ENCODE measurements at places on chromosomes 2 and 18.

- no peak for DNase-seq
Measured at GRCh38 chr18:65567372-65567771, 183.4 kb upstream of the CDH7 start.

DNA sequence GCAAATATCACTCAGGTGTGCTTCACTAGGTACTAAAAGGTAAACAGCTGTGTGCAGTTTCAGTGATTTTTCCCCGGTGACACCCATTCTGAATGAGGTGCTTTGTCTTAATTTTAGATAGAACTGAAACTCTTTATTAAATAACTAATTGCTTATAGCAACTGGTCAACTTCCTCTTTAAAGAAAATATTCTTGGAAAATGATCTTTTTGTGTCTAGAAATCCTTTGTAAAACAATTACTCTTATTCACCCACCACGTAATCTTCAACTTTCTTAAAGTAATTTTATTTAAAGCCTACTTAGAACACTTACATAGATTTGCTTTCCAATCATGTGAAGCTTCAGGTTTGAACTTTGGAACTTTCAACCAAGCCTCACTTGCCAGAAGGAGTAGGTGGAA, 57.9 kb upstream of the RMDN2 start:
- no peak for DNase-seq

DNA sequence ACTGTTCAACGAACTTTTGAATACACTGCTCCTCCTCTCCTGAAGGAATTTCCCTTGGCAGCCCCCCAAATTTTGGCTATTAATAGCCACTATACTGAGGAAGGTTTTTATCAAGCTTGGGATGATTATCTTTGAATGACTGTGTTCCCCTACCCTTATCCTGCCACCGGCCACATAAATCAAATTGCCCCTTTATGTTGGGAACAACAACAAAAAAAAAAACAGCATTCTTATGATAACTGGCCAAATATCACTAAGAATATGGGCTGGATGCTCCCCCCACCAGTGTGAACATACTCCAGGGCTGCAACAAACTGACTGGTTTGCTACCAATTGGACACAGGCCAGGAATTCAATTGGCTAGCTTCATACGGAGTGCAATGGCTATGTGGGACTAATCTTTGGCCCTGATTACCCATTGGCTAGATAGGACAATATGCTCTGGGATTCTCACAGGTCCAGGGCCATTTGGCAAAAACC, 20.6 kb downstream of the DUSP11 start:
- peak; percentile 16 for DNase-seq

GRCh38 chr2:234633581-234634230, 136.8 kb upstream of the ARL4C start:
- no peak for DNase-seq

- no peak for DNase-seq
Measured at GRCh38 chr2:184067502-184067901, 530.8 kb upstream of the ZNF804A start.

DNA sequence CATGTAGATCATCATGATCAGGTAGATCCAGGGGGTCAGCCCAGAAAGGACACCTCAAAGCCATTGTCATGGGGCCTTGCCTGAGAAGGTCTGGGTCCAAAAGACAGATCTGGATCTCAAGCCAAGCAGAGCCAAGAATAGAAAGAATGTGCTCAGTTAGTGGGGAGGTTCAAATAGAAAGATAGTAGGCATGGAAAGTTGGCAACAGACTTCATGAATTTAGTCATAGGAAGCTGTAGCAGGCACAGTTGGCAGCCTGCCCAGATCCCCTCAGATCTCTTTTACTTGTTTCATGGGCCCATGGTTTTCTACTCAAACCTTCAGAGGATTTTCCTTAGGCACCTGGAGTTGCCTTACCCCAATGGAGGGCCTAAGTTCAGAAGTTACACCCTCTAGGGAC, 767.0 kb downstream of the SLC4A3 start:
- no peak for DNase-seq

DNA sequence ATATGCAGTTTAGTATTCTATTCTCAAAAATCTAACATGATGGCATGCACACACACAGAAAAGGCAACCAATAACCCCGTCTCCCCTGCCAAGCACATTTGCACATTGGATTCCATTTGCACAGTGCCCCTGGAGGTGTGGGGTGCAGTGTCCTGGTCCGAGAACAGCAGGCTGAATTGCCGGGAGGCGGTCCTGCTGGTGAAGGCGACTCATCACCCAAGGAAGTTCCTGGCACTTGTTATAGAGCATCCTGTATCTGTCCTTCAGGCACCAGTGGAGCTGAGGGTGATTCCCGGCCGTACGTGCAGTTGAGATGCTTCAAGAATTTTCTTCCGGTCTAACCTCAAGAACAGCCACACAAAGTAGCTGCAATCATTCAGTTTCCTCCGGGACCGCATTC, 73.0 kb upstream of the RAB12 start:
- no peak for DNase-seq

DNA sequence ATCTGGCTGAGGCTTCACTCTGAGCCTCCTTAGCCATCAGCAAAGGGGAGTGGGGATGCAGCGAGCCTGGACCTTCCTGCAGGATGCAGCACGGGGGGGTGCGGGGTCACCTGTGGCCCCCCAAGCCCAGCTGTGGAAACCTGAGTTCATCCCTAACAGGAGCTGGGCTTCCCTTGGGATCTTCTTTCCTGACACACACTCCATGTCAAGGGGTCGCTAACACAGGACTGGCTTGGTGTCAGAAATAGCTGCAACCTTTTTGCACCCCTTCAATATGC, 174.7 kb downstream of the RTP5 start:
- no peak for DNase-seq

- no peak for DNase-seq
Measured at GRCh38 chr2:168658706-168659105, 143.7 kb upstream of the NOSTRIN start.

- peak; percentile 7 for DNase-seq
Measured at GRCh38 chr2:122706757-122707223, 951.3 kb downstream of the TSN start.

DNA sequence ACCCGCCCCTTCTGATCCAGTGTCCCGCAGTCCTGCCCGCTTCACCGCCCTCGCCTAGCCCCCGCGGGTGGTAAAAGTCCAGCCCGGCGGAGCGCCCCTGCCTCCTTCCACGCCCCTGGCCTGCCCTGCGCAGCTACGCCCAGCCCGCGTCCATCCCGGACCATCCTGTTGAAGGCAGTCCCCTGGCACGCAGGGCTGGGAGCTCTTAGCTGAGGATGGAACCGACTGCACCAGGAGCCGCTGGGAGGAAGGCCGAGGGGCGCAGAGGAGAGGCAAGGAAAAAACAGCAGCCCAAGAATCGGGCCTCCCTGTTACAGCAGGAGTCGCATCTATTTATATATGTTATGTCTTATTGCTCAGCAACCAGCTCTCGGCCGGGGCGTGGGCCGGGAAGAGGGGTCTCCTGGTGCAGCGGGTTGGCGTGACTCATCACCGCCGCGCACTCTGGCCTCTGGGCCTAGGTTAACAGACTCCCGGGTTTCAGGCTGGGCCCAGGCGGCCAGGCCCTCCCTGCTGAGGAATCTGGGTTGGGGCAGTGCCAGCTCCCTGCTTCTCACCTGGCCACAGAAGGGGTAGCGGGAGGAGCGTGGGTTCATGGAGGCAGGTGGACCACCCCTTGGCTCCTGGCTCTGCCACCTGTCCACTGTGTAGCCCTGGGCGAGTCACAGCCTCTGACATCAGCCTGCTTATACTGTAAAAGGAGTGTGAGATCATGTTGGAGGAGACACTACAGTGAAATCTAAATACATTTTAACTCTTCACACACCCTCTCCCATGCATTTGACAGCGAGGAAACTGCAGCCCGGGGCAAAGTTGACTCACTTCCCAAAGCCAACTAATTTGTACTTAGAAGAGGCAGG, 13.4 kb upstream of the MAP3K2 start:
- DNase-seq = no peak

GRCh38 chr18:68843473-68844089, 45.7 kb downstream of the CCDC102B start:
- DNase-seq = no peak

DNA sequence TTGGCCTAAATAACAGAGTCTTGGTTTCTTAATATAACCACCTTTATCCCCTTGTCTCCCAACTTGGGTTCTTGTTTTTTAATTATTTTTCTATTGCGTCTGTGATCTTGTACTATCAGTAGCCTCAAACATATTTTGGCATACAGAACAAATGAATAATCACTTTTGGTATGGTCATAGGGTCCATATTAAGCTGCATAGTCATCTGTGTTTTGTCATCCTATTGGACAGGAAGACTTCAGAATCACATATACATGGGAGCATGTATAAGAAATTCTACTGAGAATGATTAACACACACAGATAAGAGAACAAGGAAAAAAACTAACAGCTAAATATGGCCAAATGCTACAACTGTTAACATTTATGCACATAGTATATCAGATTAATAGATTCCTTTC, 126.0 kb downstream of the MEP1B start:
- no peak for DNase-seq

- DNase-seq = no peak
Measured at GRCh38 chr2:216004697-216005283, 8.6 kb downstream of the MREG start.

DNA sequence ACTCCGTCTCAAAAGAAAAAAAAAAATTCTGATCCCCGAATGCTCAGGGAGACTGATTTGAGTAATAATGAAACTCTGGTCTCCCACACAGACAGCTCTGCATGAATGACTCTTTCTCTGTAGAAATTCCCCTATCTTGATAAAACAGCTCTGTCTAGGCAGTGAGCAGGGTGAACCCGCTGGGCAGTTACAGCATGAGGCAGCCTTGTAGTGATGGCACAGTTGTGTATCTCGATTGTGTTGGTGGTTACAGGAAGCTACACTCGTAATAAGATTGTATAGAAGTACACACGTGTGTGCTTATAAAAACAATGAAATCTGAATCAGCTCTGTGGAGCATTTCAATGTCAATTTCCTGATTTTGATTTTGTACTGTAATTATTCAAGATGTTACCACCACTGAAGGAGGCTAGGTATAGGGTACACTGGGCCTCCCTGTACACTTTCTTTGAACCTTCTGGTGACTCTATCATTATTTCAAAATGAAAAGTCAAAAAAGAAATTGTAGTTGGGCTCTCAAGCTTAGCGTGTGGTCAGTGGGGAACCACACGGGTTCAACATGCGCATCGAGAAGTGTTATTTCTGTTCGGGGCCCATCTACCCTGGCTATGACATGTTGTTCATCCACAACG, 34.9 kb upstream of the ATP8B1 start:
- no peak for DNase-seq

- no peak for DNase-seq
Measured at GRCh38 chr2:190127651-190128050, 65.1 kb upstream of the MSTN start.

DNA sequence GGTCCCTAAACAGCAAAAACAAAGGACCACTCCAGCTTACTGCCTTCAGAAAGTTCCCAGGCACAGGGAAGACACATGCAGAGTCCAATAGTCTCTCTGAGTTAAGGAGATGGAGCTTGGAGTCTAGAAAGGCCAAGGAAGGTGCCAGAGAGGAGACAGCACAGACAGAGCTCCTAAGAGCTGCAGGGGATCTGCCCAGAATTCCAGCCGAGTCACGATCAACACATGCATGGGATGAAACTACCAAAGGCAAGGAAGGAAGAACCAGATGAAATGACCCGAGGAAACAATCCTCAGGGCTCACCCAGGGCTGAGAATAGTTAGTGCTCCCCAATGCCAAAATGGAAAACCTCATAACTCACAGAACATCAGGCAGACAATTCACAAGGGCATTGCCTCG, 15.4 kb downstream of the METTL4 start:
- DNase-seq = no peak

- DNase-seq = peak; percentile 0
Measured at GRCh38 chr2:6823111-6823510, 42.6 kb downstream of the CMPK2 start.

GRCh38 chr2:161982548-161983330, 91.3 kb downstream of the DPP4 start:
- DNase-seq = no peak

DNA sequence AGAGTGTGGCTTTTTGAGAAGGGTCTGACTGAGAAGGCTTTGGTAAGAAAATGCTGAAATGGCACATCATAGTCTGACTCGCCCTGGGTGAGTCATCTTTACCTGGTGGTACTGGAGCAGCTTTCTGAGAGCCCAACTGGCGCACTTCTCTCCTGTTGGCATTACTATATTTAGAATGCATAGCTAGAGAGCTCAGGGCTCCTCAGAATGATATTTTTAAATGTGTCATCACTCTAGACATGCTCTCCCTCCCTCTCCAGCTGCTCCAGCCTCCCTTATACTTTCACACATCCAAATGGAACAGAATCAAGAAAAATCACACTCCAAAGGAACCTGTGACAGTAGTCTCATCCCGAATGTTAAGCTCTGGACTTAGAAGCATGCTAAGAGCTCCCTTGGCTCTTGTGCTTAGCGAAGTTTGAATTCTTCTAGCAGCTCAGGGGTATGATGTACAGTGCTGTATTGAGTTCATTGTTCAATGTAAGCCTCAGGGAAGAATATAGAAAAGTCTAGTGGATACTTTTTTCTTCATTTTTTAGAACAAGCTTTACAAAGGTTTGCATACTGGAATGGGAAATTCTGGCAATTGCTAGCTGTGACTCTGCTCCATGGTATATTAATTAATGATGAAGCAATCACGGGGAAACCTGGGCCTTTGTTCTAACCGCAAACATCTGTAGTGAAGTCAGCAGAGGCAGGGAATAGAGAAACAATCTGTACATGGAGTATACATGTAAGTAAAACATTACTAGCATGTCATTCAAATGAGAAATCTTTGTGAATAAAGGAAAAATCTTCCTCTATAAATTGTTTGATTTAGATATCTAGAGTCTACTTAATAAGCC, 751.2 kb upstream of the NRXN1 start:
- DNase-seq = no peak

GRCh38 chr2:29532436-29532835, 388.9 kb downstream of the ALK start:
- DNase-seq = no peak

DNA sequence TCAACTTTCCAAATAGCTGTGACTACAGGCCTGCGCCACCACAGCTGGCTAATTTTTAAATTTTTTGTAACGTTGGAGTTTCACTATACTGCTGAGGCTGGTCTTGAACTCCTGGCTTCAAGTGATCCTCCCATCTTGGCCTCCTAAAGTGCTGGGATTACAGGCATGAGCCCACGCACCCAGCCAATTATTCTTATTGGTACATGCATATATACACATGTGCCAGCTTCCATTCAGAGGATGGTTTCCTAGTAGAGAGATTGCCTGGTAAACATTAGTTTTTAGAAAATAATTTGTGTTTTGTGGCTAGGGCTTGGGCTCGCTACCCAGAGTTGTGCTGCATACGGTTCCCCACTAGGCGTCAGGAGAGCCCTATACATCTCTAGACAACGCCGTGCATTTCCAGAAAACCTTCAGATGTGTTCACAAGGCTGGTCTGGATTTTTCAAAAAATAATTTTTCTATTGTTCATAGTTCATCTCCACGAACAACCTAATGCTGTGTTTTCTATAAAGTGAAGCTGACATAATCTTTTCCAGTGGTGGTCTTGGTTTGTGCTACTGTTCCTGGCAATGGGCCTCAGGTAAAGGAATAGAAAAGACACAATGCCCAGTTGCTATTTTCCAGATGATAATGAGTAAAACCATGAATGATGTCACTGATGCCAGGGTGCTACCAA, 14.6 kb upstream of the AFG3L2 start:
- DNase-seq = no peak

GRCh38 chr18:39326772-39327171, 1761.2 kb upstream of the CELF4 start:
- no peak for DNase-seq

- no peak for DNase-seq
Measured at GRCh38 chr2:14533131-14533757, 99.3 kb upstream of the LRATD1 start.

GRCh38 chr2:222713002-222713401, 41.5 kb downstream of the MOGAT1 start:
- no peak for DNase-seq

- no peak for DNase-seq
Measured at GRCh38 chr2:128464456-128464855, 145.8 kb upstream of the HS6ST1 start.

Data from GM04503 (cell line).